ENCODE measurements at places on chromosomes 7 and 10.
A peak's percentile ranks its signal among the peaks of the same experiment; 100 is the strongest.

DNA sequence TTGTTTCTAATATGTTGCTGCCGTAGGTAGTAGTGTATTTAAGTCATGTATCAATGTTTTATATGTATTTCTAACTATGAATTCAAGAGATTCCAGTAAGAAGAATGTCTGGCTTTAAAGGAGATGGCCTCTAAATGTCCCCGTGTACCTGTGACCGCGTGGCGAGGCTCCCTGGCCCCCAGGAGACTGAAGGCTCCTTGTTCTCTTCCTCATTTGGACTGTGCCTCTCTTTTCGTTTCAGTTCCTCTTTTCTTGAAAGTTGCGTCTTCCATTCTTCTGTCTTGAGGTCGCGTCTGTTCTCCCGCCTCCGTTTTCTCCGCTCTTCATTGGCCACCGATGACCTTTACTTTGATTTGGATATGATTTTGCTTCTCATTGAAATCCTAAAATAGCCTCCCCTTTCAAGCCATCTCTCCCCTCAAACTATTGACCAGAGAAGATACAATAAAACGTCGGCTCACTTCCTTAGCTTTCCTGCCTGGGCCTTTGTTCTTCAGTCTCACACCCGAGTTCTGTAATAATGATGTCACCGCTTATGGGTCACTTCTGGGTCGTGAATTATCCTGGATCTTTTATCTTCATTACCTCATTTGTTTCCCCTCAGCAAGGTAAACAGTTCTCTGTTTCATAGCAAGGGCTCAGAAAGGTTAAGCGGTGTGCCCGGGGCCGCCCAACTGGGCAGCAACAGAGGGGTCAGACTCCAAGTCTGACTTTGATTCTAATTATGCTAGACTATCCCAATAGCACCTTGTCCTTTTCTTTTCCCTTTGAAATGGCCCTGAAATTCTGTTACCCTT is 28.7 kb downstream of the WIPI2 start:
- no peak for DNase-seq

- no peak for DNase-seq
Measured at GRCh38 chr10:37856881-37857286, 526 bp downstream of the ZNF248 start.

DNA sequence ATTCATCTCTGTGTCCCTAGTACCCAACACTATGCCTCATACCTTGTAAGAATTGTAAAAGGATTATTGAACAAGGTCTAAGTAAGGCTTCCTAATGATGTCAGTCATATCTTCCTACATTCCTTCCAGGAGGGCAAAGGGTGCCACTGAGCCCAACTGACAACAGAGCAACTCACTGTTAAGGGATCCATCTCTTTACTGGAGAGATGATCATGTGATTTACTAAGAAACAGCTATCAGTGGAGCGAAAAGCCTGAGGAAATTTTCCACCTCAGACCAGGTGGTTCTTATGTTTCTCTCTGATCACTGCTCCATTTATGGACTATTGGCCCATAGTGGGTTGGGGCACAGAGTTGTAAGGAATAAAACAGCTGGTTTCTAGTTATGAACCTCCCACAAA is 38.9 kb upstream of the CNNM1 start:
- no peak for DNase-seq

- DNase-seq: no peak
Measured at GRCh38 chr10:71694567-71694968, 25.0 kb downstream of the C10orf105 start.

DNA sequence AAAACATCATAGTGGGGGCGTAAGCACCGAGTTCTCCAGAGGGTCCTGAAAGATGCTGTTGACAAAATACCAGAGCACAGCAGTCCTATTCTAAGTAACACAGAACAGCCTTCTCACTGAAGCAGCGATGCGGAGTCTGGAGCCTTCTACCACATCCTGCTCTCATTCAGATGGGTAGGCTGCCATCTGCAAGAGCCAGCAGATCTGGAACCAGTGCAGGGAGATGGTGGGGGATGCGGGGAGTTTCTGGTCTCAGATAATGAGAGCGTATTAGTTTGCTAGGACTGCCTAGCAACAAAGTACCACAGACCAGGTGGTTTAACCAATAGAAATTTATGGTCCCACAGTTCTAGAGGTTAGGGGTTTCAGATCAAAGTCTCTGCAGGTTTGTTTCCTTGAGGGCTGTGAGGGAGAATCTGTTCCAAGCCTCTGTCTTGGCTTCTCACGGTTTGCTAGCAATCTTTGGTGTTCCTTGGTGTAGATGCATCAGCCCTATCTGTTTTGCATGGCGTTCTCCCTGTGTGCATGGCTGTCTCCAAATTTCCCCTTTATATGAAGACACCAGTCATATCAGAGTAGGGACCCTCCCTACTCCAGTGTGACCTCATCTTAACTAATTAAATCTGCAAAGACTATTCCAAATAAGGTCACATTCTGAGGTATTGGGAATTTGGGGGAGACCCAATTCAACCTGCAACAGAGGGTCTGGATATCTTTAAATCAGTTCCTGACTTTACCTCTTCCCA is 52.0 kb upstream of the STEAP1B start:
- no peak for DNase-seq

- DNase-seq: no peak
Measured at GRCh38 chr7:35536396-35536826, 158.5 kb downstream of the HERPUD2 start.

GRCh38 chr10:127943336-127943910 is 36.5 kb downstream of the PTPRE start:
- no peak for DNase-seq

DNA sequence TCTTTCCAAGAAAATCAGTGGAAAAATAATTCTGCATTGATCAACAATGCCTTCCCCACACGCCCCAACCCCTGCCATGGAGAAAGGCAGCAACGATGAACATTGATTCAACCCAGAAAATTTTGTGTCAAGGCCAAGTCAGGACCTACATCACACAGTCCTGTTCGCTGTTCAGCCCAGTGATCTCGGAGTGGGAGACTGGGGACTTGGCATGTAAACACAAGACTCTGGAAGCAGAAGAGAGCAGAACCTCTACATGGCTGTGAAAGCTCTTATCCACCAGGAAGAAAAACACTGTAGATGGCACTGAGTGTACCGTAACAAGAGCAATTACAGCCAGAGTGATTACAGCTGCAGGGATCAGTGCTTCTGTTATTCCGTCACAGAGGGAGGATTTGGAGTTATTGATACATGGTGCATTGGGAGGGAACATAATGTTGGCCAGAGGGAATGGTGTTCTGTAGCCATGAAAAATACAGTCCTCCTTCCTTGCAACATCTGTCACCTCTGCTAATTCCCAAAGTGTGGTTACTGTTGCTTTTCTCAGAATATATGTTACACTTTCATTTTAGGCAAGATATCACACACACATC is 136.6 kb downstream of the IQUB start:
- no peak for DNase-seq

- DNase-seq: no peak
Measured at GRCh38 chr7:5289355-5289754, 6.6 kb downstream of the SLC29A4 start.

DNA sequence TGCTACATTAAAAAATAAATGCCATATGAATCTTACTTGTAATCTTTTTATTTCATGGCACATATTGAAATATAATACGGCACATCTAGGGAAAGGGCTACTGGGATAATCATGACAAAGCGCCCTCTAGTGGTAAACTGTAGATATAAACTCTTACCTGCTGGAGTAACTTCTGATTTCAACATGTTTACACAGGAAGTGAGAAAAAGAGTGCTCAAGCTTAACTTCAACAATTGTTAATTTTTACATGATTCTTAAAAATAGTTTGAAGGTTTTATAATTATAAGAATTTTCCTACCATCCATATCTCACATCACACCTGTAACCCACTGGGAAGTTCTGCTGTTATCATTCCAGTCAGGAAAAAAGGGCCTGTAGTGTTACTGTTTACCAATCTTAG is 2.0 kb upstream of the HEPACAM2 start:
- peak; percentile 42 for DNase-seq

DNA sequence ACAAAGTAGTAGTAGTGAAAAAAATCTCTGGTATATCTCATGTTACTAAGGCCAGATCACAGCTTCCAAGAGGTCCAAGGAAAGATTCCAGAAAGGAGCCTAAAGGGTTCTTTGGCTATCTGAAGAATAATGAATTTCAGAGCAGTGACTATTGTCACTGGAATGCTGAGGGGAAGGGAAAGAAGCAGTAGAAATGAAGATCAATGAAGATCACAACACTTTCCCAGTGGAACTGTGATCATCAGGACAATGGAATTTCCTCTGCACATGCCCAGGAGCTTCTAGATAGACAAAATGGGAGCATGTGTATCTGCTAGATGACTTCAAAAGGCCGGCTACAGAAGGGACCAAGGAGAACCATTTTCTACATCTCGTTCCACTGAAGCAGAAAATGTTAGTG is 219.5 kb upstream of the PHYHIPL start:
- peak; percentile 39 for DNase-seq

DNA sequence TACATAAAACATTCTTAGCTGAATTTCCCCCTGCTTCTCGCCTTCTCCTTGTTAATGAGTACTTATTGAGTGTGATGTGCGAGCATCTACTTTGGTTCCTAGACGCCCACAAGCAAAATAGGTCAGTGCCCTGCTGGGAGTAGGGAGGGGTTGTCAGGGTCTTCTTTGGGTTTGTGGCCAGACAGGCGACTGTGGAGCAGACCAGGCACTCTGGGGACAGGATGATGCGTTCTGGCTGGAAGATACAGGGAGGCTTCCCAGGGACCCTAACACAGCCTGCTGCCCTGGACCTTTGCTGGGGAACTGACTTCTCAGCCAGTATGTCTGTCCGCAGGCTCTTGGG is 227.2 kb downstream of the CUX1 start:
- no peak for DNase-seq

GRCh38 chr10:10165415-10165814 is 852.3 kb upstream of the CELF2 start:
- no peak for DNase-seq

DNA sequence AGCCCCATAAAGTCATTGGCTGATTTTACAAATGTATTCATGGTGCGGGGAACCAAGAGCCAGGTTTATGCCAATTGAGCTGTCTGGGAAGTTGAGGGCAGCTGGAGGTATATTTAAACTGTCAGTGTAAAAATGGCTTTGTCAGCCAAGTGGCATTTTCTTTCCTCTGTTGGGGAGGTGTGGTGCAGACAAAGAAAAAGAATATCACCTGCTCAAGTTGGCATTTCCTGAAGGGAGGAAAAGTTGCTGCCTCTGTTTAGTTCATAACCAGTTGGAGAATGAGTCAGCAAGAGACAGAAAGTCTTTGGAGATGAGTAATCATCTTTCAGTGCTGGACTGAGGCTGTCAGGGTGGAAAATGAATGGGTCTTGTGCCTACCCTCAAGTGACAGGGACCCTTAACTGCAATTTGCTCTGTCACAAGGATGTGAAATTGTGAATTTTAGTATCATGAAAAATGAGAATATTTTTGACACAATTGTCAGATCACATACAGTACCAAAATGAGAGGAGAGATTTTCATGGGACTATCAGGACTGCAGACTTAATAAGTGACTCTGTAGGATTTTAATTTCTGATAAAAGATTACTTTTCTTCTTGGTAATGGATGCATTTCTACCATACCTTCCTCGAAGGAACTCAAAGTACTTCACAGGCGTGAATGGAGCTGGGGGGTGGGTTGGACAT is 137.3 kb downstream of the ANLN start:
- peak; percentile 91 for DNase-seq

DNA sequence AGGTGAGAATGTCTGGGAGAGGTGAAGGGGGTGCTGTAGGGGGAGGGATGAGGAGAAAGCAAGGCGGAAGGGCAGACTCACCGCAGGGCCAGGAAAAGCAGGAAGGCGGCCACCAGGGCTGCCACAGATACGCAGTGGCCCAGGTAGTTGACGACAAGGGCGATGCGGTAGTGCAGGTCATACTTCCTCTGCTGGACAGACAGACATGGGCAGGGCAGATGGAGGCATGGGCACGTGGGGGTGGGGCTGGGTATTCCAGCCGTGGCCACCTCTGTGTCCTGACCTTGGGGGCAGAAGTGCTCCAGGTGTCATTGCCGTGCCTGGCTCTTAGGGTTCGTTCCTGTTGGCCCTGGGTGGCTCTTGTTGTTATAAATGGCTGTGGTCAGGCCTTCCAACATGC is 16.8 kb downstream of the CRHR2 start:
- DNase-seq: no peak
